Substantia nigra (tissue), 51 donors: ENCODE measurements at places on chromosomes 6 and 20.

DNA sequence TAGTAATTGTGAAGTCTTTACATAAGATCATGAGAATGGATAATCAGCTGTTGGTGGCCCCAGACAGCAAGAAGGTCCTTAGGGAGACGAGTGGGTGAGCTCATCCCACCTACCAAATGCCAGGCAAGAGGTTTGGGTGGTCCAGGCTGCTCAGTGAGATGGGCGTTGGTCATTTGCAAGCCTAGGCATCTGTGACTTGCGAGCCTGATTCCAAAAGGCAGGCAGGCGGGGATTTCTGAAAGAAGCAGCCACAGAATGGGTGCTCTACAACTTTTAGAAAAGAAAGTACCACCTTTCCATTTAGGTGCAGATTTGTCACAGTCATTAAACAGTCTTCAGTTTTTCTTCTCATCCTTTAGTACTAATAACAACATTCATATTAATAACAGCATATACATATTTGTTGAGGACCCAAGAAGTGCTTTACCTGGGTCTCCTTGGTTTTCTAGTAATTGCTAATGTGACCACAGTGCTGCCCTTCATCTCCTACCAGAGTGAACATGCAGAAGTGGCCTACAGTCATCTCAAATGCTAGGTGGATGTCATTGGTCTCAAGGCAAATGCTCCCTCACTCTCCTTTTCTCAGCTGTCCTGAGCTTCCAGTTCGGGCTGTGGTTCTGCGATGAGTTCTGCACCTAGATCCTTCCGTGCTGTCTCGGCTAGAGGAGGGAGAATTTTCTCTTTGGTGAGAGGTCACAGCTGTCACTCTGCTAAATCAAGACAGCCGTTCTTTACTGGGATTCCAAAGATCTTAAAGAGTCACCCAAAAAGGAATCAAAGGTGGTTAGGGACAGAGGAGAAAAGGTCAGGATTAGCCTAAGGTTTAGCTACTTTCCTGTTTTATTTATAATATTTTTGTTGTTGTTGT lies 2.7 kb downstream of the WRNIP1 start:
- DNase-seq, result no peak

GRCh38 chr6:165854061-165854862 lies 191.2 kb upstream of the PDE10A start:
- no peak for DNase-seq

DNA sequence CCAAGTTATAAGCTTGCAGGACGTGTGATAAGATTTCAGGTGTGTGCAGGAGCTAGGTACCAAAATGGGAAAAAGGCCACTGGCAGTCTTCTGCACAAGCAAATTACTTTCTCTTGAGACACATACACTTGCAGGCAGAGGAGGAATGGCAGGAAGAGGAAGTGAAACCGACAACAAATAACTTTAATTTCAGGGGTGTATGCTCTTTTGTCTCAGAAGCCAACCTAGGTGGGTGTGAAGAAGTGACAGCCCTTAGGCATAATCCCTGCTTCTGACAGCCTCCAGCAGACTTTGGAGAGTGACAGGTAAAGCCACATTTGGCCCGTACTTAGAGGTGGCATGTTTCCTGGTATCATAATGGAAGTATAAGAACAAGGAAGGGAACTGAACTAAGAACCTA lies 118.8 kb upstream of the TRAF3IP2 start:
- DNase-seq, result no peak

- DNase-seq, result no peak
Measured at GRCh38 chr6:93218096-93218495, 201.3 kb downstream of the EPHA7 start.
